ENCODE measurements at places on chromosomes 16 and 17.

GRCh38 chr17:31510308-31511194, 119.1 kb downstream of the RAB11FIP4 start:
- DNase-seq = no peak

DNA sequence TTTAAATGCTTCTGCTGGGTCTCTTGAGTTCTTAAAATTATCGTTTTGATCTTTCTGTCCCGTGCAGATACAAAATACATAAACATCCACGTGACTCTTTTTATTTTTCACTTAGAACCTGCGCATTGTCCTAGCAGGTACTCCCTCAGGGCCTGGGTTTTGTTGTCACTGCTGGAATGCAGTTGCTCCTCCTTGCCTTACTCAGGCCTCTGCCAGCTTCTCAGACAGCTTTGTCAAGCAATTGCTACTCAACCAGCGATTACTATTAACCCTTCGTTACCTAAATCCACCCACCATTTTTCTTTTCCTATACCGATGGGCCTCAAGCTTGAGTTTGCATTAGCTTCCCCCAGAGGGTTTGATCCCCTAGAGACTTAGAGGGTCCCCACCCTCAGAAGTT, 405.9 kb upstream of the RBFOX1 start:
- no peak for DNase-seq

DNA sequence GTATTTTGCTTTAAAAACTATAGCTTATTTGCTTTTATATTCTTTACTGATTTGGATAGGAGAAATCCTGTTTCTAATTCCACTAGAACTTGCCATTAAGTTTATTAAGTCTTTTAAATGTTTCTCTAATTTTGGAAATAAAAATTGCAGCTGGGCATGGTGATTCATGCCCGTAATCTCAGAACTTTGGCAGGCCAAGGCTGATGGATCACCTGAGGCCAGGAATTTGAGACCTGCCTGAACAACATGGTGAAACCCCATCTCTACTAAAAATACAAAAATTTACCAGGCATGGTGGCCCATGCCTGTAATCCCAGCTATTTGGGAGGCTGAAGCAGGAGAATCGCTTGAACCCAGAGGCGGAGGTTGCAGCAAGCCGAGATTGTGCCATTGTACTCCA, 30.7 kb downstream of the DNAH17 start:
- DNase-seq = no peak

DNA sequence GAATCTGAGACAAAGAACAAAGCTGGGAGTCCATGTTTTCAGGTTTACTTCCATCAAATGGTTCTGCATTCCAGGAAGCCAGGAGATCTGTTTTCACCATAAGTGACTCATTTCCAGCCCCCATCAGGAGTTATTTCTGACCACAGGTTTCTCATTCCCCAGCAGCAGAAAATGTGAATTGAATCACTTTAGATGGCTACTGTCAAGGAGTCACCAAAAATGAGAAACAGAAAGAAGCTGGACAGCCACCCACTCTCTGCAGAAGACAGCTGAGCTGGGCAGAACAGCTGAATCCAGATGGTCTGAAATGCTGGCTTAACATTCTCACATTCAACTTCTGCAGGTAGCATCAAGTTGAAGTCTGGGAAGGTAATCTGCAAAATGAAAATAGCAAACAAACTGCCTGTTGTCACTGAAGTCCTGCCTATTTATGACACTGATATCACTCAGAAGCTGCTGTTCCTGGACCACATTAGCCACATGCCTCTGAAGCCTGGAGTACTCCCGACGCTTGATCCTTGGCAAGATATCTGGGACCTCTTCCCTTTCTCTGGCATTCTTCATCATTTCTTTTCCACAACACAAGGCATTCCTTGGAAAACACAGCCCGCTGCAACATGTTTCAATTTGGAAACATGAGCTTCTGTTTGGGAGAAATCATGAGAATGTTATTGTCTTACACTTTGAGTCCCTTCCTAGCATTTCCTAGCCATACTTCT, 15.3 kb downstream of the CCL11 start:
- peak; percentile 57 for DNase-seq

- DNase-seq = no peak
Measured at GRCh38 chr16:77574867-77575624, 140.2 kb upstream of the ADAMTS18 start.

DNA sequence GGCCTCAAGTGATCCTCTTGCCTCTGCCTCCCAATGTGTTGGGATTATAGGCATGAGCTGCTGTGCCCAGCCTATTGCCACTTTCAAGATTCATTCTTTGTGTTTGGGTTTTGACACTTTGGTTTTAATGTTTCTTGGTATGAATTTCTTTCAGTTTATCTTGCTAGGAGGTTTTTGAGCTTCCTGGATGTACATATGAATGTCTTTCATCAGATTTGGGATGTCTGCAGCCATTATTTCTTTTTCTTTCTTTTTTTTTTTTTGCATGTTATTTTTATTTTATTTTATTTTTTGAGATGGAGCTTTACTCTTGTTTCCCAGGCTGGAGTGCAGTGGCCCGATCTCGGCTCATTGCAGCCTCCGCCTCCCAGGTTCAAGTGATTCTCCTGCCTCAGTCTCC, 18.5 kb downstream of the MRPL45 start:
- no peak for DNase-seq

GRCh38 chr17:37829592-37830123, 84.8 kb upstream of the HNF1B start:
- DNase-seq = peak; percentile 53

DNA sequence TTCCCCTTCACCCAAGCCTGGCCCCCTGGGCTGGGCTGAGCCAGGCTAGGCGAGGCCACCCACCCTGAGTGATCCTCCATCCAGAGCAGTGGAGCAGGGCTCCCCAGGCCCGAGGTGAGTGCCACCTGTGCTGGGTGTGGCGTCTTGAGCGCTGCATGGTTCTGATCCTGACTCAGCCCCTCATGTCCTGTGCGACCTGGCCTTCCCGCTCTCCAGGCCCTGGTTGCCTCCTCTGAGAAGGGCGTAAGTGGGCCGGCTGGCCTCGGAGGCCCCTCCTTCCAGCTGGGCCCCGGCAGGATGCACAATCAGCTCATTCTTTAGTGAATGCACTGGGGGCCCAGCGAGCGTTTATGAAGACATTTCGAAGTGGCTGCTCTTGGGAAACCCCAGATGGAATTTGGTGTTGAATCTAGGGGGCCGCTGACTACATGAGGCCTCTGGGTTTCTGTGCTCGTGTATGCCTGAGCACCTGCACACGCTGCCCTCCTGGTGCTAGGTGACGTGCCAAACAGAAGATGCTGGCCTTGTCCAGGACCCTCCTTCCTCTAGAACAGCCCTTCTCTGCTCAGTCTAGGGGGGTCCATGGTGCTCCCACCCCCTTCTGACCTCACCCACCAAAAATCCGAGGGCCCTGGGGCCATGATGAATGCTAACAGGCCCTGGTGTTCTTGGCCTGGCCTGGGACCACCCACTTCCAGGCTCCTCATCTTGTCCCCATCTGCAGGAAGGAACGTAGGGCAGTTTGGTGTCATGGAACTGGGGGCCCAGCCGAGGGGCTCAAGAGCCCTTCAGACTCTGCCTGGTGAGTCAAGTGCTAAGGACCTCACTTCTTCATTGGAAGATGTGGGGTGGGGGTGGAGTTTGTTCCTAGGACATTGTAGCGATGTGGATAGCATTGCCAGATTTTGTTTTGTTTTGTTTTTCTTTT, 3.6 kb upstream of the TMEM92 start:
- DNase-seq = no peak

GRCh38 chr17:31072186-31072585, 22.6 kb upstream of the NF1 start:
- DNase-seq = no peak

DNA sequence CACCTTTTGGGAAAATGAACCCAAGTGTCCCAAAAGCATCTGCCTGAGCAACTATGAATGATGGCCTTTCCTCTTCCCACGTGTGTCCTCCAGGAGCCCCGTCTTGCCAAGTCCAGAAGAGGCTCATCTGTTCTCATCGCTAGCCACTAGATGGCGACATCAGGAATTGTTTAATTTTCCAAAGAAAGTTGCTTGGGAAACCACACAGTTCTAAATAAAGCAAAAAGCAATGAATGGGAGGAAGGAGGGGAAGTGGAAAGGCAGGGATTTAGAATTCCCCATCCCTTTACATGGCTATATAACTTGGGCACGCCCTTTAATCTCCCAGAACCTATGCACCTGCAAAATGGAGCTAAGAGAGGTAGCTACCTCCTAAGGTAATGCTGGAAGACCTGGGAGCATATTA, 9.0 kb upstream of the CDH5 start:
- peak; percentile 84 for DNase-seq

GRCh38 chr17:70796757-70797156, 627.4 kb downstream of the KCNJ2 start:
- no peak for DNase-seq

- DNase-seq = no peak
Measured at GRCh38 chr17:82536512-82537201, 17.1 kb downstream of the FOXK2 start.

DNA sequence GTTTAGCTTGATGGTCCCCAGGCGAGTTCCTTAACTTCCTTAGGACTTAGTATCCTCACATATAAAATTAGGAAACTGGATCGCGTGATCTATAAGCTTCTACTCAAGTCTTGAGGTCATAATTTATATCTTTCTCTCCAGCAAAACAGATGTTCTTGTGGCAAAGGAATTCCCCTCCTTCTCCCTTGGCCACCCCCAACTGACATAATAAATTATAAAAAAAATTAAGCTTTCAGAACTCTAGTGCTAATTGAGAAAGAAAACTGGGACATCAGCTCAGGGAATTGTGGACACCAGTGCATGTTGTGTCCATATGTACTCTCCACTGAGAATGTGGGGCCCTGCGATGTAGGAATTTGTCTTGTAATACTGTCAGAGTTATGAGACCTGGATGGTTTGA, 13.5 kb downstream of the GNAO1 start:
- peak; percentile 29 for DNase-seq

DNA sequence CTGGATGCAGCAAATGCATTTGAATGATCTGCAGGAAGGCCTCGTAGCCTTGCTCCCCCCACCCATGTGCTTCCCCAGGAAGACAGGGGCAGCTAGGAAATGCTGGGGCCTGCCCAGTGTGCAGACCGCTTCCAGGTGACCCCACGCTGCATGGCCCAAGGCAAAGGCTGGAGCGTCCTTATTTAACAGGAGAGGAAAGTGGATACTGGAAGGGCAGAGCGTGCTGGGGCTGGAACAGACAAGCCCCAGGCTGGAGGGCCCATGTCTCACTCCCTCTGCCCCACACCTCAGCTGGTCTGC, 26.1 kb upstream of the NPTX1 start:
- DNase-seq = no peak

GRCh38 chr16:75446416-75446815, 13.1 kb upstream of the CFDP1 start:
- DNase-seq = no peak

- DNase-seq = no peak
Measured at GRCh38 chr17:4488989-4489595, 9.6 kb upstream of the SPNS2 start.

GRCh38 chr17:55859301-55859795, 108.5 kb downstream of the PCTP start:
- DNase-seq = no peak

GRCh38 chr16:88466175-88466862, 13.2 kb downstream of the ZFPM1 start:
- DNase-seq = no peak

DNA sequence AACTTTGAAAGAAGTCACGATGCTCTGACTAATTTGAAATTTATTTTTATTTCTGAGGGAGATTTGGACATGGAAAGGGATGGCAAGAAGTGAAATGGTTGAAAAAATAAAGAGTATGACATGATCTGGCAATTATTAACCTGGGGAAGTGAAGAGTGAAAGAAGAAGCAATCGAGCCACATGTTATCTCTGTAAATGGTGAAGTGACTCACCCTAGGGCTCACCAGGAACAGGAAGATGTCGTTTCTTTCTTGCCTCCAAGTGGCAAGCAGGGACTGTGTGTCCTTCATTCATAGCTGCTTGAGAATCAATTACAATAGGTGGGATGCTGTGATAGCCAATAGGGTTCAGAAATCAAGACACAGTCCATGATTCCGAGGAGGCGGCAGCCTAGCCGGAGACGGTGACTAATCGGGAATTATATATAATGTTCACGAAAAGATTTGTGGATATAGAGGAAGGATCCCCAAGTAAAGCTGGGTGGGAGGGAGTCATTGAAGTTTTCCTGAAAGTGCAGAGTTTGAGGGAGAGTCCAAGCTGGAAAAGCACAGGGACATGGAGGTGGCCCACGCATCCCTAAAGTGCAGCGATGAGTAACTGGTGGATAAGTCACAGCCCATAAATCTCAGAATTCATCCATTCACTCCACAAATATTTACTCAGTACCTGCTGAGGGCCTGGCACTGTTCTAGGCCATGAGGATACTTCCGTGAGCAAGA, 18.2 kb upstream of the KRT20 start:
- peak; percentile 67 for DNase-seq

GRCh38 chr17:43952724-43953666, 745 bp downstream of the PYY start:
- no peak for DNase-seq

DNA sequence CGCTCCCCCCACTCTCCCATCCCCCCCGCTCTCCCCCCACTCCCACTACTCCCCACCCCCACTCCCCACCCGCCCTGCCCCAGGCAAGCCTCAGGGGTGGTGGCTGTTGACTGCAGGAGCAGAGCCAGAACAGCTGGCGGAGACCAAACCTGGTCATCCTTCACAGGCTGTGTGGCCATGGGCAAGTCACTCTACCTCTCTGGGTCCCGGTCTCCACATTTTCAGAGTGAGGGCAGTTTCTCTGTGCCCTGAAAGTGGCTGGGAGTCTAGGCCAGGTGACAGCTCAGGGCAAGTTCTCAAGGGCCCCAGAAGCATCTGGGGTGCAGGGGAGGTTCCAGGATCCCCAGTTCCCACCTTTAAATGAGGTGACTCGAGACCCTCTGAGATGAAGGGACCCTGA, 15.1 kb upstream of the BAHCC1 start:
- no peak for DNase-seq

GRCh38 chr16:46929378-46930332, 43.8 kb downstream of the DNAJA2 start:
- DNase-seq = peak; percentile 84

- no peak for DNase-seq
Measured at GRCh38 chr17:74453665-74454196, 12.7 kb upstream of the CD300A start.

- peak; percentile 91 for DNase-seq
Measured at GRCh38 chr17:51372345-51373004, 112.1 kb downstream of the UTP18 start.

GRCh38 chr16:80526418-80527061, 14.3 kb upstream of the DYNLRB2 start:
- peak; percentile 76 for DNase-seq

GRCh38 chr17:46851029-46851741, at the start of gene WNT9B:
WNT9B (plus strand) TSS chr17:46851583; CDS start chr17:46851639, 56 bp downstream.
- peak; percentile 35 for DNase-seq
